ENCODE measurements at places on chromosomes 11 and 22.

GRCh38 chr11:10366568-10367331, 61.9 kb downstream of the ADM start:
- peak; percentile 73 for DNase-seq

- DNase-seq: no peak
These were observed 39.1 kb upstream of the GLYAT start for GRCh38 chr11:58770627-58771457.

DNA sequence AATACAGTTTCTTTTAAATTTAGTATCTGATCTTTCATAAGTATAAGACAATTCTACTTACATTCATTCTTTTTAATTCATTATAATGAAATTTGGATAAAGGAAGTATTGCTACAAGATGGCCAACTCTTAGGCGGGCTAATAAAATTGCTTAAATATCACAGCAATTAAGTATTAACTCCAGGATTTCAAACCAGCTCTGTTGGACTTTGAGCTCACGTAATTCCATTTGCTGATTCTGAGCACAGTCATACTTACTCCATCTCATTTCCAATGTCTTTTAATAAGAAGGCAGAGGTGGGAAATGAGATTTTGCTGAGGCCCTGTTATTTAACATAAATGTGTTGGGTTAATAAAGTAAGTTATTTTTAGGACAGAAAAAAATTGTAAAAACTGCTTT, 748.1 kb downstream of the KCNA4 start:
- DNase-seq: no peak

DNA sequence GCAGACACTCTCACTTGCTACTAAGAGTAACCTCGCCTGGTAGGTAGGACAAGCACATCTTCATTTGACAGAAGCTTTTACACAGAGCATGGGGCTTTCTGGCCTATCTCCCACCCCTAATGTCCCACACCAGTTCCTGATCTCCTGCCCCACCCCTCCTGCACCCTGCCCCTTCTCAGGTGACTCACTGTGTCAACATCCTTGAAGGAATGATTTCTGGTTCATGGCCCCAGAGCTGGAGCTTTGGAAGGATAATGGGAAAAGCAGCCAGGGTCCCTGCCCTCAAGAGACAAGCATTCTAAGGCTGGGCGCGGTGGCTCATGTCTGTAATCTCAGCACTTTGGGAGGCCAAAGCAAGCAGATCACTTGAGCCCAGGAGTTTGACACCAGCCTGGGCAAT, 47.2 kb downstream of the LRFN4 start:
- DNase-seq: no peak

GRCh38 chr11:62508336-62509058, 38.1 kb downstream of the AHNAK start:
- peak; percentile 68 for DNase-seq

- no peak for DNase-seq
These were observed 9.8 kb upstream of the CARD16 start for GRCh38 chr11:105054723-105055493.

- DNase-seq: no peak
These were observed 1.2 kb upstream of the ASCL2 start for GRCh38 chr11:2271327-2272227.

- no peak for DNase-seq
These were observed 157.8 kb upstream of the TRPC6 start for GRCh38 chr11:101741479-101742175.

All from BE2C (cell line).